ENCODE measurements at places on chromosomes 4 and X.

- no peak for DNase-seq
These were observed 71.4 kb upstream of the PSAPL1 start for GRCh38 chr4:7506119-7506518.

GRCh38 chr4:101142259-101142658 lies 205.1 kb downstream of the PPP3CA start:
- DNase-seq, result no peak

DNA sequence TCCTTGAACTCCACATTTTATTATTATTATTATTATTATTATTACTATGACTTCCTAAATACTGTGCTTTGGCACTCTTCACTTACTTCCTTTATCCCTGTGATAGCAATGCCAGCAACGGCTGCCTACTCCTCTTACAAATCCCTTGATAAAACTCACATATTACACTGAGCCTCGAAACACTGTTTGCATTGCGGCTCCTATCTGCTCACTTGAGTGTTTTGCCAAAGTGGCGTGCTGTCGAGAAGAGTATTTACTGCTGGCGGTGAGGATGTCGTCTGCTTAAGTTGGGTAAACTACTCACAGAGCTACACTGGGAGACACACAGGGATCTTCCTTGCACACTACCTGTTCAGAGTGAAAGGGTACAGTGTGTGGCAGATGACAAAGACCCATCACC lies 143.4 kb upstream of the VCX3A start:
- no peak for DNase-seq

GRCh38 chr4:145735827-145736226 lies 55.9 kb downstream of the C4orf51 start:
- no peak for DNase-seq

- DNase-seq, result no peak
These were observed 36.9 kb downstream of the INTU start for GRCh38 chr4:127669691-127670090.

DNA sequence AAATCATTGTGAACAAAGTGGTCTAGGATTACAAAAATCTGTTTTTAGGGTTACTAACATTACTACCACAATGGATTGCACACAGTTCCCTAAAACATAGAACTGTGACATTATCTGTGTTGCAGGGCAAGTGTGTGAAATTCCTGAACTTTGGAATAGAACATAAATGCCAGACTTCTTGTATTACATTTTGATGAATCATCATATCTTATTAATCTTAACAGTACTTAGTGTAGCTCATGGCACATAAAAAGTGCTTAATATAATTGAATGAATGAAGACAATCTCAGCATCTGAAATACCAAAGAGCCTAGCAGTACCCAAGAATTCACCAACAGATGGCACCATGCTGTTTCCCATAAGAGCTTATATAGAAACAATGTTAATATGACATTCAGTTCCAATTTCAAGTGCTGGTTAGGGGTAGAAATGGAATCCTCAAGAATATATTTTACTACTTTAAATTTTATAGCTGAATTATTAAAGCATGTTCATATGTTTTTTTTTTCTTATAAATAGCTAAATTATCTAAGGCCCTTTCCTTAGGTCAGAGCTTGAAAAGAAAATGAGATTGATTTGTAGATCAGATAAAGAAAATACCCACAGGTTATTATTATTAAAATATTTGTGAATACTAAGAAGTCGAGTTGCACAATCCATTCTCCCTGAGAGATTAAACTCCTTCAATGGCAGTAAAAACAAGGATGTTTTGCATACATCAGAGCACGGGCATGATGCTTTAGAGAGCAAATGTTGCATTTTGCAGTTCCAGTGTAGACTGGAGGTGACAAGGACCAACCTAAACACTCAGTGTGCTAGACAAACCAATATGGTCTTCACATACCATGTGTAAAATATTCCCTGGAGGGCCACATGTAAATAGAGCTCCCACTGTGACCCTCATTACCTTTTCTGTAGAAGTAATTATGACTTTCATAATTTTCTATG lies 25.7 kb upstream of the SHISA3 start:
- DNase-seq, result no peak

- DNase-seq, result peak; percentile 2
These were observed 16.3 kb upstream of the PLCXD1 start for GRCh38 chrX:264634-265455.

GRCh38 chrX:3527166-3527565 lies 180.7 kb upstream of the MXRA5 start:
- DNase-seq, result no peak

- DNase-seq, result no peak
These were observed 792 bp downstream of the PPP1R3F start for GRCh38 chrX:49270249-49270921.

DNA sequence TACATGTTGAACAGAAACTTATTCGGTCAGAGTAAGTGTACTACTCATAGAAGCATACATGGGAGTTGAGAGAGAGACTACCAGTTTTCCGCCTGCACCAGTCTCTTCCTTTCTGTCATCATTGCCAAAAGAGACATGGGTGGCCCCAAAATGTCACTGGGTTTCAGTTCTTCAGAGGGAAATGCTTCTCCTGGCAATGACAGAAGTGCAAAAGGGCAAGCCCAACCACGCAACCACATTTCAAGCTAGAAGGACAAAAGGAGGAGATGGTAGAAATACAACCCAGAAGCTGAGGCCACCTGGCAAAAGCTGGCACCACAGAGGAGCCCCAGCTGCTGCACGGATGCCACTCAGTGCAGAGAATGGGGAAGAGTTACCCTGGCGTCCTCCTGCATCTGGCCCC lies 320.1 kb downstream of the BCOR start:
- no peak for DNase-seq

DNA sequence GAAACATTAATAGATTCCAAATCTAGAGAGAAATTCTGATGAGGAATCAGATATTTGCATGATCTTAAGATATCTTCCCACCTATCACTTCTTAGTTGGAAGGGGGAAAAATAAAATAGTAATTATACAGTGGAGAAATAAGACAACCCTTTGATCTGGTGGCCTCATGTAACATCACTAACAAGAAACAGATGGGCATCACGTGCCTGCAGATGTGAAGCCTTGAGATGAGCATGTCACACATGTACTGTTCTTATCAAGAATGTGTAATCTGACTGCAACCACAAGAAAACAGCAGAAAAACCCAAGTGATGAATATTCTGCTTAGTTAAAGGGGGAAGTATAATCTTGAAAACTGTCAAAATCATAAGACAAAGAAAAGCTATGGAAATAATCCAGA lies 31.4 kb upstream of the NKX6-1 start:
- DNase-seq, result no peak

- no peak for DNase-seq
These were observed 78.3 kb downstream of the CLDN34 start for GRCh38 chrX:10045327-10046000.

- no peak for DNase-seq
These were observed 32.6 kb upstream of the PHF8 start for GRCh38 chrX:54076903-54077302.

Measured in activated T-cell treated with anti-CD3 and anti-CD28 coated beads, Interleukin-2, amount 50 U/mL, for 24 hours (primary cell).